CD4-positive, CD25-positive, alpha-beta regulatory T cell (primary cell): ENCODE measurements at places on chromosomes 7 and 10. TPM values are rescaled to one million over a fixed set of nuclear protein-coding genes. Genes with fewer than 3 reads are reported as not detected.

Gene RBM20
- 0.72 TPM for total RNA-seq

Gene TMEM184A
- total RNA-seq = not detected

Gene HIF1AN
- total RNA-seq = 42.9 TPM

Gene ANKRD61
- total RNA-seq = not detected

Gene SH3PXD2A
- 15.4 TPM for total RNA-seq

Gene UNC5B
- total RNA-seq = 0.07 TPM

- DNase-seq = no peak
Observed at GRCh38 chr7:153388611-153389010, 629.1 kb downstream of the ACTR3B start.

DNA sequence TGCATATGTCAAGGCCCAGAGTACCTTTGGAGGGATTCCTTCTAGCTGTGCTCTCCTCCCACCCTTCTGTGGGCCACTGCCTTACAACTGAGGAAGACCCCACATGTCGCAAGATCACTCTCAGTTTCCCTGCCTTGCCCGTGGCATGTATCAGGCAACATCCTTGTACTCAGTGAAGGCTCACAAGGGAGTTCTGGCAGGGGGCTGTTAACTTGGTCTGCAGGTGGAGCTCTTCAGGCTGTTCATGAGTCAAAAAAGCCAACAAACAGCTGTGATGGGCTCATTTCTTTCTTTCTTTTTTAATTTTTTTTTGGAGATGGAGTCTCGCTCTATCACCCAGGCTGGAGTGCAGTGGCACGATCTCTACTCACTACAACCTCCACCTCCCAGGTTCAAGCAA, 513.0 kb upstream of the ANKRD30A start:
- DNase-seq = no peak

GRCh38 chr10:21732067-21732772, 198.2 kb downstream of the MLLT10 start:
- DNase-seq = peak; percentile 44

GRCh38 chr10:118216020-118216419, 126.1 kb downstream of the FAM204A start:
- DNase-seq = no peak

GRCh38 chr10:116311706-116312490, 12.3 kb upstream of the CCDC172 start:
- DNase-seq = no peak

DNA sequence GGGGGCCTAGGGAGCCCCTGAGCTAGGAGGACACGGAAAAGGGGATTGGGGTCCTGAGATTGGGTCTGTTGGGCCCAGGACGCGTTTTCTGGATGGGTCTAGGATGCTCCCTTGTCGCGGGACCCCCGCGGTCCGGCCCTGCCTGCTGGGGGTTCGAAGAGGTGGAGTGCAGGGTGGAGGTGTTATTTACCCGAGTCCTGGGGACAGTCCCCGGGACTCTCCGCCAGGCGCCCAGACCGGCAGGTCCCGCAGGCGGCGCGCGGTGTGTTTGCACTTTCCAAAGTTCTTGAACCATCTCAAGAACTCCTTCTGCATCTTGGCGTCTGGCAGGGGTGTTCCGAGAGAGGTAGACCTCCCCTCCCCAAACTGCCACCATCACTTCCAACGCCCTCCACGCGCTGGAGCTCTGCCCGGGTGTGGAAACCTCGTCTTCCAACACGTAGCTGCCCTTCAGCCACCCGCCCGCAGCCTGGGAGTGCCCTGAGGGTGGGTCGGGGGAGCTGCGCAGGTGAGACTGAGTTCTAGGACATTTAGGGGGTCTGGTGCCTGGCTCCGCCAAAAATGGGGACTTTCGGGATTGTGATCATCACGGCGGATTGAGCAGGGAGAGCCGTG, 569 bp downstream of the CAV1 start:
- DNase-seq = peak; percentile 16

DNA sequence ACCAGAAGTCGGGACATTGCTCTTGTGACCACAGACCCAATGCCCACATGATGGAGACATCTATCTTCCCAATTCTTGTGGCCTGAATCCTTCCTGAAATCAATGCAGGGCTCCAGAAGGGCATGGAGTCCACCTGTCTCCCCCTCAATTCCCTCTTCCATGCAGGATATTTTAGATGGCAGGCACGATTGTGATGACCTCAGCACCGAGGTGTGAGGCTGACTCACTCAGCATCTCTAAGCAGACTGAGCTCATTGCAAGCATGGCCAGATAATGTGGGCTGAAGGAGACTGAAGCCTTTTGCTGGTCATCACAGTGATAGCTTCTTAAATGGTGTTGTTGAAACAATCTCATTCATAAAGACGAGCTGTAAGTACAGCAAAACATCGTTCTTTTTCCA, 374.9 kb upstream of the PODXL start:
- no peak for DNase-seq

- no peak for DNase-seq
Observed at GRCh38 chr7:87627634-87627994, 584 bp upstream of the RUNDC3B start.

DNA sequence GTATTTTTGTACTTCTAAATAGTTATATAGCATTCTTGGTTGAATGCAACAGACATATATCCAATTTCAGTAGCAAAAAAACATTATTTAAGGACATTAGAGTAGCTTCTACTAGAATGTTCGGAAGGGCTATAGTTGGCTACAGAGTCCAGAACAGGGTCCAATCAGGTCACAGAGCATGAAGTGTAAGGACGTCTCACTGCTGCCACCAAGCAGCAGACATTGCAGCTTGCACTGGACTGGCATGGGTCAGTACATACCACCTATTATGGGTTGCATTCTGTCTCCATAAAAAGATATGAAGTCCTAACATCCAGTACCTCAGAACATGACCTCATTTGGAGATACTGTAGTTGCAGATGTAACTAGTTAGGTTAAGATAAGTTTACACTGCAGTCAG, 87.3 kb downstream of the LHFPL3 start:
- DNase-seq = no peak

DNA sequence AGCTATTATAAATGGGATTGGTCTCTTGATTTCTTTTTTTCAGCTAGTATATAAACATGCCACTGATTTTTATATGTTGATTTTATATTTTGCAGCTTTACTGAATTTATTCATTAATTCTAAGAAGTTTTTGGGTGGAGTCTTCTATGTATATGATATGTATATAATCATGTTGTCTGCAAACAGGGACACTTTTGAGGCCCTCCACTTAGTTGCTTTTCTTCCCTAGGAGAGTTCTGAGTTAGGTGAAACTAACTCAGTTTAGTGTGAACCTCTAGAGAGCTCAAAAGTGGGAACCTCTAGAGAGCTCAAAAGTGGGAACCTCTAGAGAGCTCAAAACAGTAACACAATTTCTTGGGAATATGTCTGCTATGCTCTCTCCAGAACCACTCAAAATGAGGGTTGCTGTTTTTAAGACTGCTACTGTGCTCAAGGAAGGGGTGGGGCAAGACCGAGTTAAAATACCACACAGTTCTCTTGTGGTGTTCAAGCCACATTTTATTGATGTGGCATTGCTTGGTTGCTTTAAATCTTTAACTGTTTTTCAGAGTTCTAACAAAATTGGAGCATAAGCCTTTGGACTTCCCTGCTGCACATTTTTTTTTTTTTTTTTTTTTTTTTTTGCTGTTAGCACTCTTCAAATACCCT, 13.2 kb downstream of the CCDC7 start:
- peak; percentile 92 for DNase-seq

- DNase-seq = no peak
Observed at GRCh38 chr7:52838981-52839411, 196.4 kb upstream of the POM121L12 start.

DNA sequence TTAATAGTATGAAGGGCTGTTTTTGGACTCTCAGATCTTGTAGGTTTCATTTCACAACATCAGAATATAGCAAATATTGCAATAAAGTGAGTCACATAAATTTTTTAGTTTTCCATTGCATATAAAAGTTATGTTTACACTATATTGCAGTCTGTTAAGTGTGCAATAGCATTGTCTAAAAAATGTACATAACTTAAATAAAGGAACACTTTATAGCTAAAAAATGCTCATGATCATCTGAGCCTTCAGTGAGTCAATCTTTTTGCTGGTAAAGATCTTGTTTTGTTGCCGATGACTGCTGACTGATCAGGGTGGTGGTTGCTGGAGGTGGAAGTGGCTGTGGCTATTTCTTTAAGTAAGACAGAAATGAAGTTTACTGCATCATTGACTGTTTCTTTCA, 42.0 kb downstream of the ABCA13 start:
- DNase-seq = no peak

DNA sequence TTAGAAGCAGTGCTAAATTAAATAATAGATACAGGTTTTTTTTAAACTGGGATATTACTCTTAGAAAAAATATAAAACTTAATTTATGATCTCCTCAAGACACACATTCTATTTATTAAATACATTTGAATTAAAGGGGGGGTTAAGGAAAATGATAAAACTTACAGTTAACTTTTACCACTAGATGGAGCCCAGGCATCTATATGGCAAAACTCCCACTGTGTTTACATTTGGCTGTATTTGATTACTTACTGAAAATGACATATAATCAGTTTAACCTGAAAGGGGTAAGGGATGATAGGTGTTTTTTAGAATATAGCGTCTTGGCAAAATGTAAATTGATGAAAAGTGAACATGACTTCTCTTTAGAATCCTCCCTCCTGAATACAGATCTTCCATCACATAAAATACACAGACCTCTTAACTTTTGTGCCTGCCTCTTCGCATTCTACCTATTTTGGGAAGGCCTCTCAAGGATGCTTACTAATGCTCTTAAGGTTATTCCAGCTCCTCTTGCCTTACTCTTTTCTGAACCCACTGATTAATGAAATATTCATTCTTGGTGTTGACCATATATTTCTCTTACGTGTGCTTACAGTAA, 235.7 kb downstream of the AGMO start:
- no peak for DNase-seq

DNA sequence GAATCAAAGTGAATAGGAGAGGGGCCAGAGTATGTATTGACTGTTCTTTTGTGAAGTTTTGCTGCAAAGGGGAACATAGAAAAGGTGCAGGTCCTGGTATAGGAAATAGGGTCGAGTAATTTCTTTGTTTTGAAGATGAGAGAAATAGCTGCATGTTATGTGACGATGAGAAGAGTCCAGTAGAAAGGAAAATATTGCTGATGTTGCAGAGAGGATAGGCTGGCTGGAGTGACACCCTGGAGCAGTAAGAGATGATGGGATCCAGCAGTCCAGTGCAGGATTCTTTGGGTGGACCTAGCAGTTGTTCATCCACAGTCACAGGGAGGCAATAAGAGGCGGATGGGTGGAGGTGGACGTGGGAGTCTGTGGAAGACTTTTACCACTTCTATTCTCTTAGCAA, 2.1 kb upstream of the BMS1 start:
- DNase-seq = no peak

- DNase-seq = peak; percentile 46
Observed at GRCh38 chr10:71213127-71213621, 804 bp downstream of the UNC5B start.

DNA sequence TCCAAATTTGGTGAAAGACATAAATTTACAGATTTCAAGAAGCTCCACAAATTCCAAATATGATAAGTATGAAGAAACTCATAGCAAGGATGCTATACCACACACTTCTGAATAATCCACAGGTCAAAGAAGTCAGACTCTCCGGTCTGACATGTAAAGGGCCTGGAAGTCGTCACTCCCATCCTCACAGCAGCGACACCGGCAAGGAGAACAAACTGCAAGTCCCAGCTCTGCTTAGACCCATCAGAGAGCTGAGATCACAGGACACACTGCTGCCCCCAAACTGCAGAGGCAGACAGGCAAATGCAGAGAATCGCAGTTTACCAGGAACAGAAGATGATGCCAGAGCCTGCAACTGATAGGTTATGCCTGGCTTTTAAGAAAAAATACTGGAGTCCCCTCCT, 62.0 kb downstream of the AMZ1 start:
- no peak for DNase-seq

DNA sequence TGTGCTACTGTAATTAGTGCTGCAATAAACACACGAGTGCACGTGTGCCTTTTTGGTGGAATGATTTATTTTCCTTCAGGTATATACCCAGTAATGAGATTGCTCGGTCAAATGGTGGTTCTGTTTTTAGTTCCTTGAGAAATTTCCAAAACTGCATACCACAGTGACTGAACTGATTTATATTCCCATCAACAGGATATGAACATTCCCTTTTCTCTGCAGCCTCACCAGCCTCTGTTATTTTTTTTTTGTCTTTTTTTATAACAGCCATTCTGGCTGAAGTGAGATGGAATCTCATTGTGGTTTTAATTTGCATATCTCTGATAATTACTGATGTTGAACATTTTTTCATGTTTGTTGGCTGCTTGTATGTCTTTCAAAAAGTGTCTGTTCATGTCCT, 922.9 kb upstream of the LRRN3 start:
- no peak for DNase-seq

- DNase-seq = no peak
Observed at GRCh38 chr7:120273476-120273975, 551 bp downstream of the KCND2 start.

DNA sequence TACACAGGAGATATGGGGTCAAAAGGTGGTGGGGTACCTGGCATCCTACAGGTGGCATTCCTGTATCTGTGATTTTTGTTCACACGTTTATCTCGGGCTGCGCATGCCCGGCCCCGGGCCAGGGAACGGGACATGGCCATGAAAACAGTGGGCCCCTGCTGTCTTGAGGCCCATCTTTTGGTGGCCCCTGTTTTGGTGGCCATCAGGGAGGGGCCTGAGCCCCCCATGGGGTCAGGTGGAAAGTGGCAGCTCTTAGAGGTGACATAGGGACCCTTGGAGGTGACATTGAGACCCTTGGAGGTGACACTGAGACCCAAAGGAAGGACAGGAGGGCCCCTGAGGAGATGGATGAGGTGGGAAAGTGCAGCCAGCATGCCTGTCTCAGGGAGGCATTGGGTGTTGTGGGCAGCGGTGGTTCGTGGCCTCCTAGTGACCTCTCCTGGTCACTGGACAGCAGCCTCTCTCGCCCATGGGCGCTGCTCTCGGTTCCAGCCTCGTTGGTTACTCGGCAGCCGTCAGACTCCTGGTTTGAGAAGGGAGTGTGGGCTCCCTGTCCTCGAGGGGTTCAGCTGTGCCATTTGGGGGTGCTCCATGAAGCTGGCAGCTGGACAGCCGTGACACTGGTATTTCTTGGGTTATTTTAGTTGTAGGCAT, 39.9 kb downstream of the INPP5A start:
- no peak for DNase-seq

- DNase-seq = no peak
Observed at GRCh38 chr7:155800741-155801267, 11.5 kb downstream of the SHH start.

DNA sequence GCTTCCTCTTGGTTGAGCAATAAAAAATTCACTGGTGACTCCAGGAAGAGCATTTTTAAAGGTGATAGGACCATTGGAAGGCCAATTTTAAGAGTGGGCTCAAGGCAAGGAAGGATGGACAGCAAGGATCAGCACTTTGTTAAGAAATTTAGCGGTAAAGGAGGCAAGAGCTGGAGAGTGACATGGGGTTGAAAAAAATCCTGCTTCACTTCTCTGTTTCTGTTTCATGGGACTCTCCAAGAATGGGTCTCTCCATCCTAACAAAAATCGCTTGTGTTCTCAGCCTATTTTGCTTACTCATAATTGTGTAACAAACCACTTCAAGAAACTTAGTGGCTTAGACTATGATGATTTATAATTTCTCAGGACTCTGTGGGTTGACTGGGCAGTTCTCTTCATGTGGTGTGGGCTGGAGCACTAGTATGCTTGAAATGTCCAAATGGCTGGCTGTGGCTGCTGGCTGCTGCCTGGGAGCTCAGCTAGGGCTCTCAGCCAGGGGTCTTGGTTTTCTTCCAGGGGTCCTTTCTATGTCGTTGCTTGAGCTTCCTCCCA, 59.8 kb upstream of the ZNRF2 start:
- DNase-seq = no peak

GRCh38 chr7:137975221-137975620, 26.7 kb downstream of the CREB3L2 start:
- DNase-seq = no peak

- no peak for DNase-seq
Observed at GRCh38 chr7:147804032-147804431, 786.5 kb upstream of the C7orf33 start.
